NT2/D1 (cell line): ENCODE measurements at places on chromosomes 3 and 15.

DNA sequence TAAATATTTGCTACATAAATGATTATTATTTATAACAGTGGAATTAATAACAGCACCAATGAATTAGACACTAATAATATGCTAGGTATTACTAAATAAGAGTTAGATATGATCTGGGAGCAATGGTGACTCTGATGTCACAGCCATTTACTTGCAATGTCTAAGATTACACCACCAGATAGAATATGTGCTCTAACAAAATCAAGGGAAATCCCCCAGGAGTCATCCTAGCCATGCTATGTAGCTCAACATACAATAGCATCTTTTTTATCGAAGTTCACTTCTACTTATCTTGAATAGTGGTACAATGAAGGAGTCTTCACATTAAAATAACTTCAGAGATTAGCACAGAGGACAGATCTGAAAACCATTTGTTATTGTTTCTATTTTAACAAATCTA, 154.0 kb downstream of the FMN1 start:
- no peak for DNase-seq

DNA sequence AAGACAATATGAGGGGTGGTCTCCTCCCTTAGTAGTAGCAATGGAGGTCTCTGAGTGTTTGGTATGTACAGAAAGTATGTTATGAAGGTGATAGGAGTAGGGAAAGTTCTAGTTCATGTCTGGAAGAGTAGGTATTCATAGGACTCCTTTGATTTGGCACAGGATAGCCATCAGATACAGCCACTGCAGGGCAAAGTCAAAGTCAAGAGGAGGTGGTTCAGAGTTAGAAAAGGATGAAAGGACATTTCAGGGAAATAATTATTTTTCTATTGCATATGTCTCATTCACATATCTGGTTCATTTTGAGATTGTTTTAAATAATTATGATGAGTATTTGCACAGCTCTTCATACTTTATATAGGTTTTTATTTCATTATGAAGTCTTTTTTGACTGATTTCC, 381.1 kb downstream of the MFSD1 start:
- no peak for DNase-seq

DNA sequence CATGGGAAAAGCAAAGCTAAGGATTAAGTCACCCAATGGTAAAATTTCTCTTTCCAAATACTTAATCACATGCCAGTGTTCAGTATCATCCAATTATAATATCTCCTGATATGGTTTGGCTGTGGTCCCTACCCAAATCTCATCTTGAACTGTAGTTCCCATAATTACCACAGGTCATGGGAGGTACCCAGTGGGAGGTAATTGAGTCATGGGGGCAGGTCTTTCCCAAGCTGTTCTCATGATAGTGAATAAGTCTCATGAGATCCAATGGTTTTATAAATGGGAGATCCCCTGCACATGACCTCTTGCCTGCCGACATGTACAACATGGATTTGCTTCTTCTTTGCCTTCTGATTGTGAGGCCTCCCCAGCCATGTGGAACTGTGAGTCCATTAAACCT, 26.1 kb upstream of the NMB start:
- DNase-seq: no peak

DNA sequence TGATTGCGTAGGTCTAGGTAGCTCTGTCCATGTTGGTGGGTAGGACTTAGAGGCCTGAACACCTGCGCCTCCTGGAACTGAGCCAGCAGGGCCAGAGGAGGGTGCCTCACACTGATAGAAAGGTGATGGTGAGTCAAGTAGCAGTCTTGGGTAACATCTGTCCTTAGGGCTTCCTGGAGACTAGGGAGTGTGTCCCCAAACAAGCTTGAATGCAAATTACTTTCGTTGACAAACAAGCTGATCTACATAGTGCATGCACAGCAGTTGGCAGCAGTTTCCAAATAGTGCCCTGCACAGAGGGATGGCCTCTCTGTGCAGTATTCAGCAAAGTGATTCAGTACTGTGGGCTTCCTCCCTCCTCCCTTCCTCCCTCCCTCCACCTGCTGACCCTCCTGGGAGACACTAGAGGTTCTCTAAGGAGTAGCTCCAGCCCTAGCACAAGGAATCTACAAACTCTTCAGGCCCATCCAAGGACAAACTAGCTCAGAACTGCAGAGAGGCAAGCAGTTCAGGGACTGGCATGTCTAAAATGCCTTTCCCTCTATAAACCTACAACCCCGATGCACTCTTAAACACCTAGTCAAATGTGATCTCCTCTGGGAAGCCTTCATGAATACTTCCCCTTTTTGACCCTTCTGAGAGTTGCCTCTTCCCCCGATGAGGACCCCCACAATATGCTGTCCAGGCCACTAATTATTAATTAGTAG, 61.0 kb downstream of the TLE3 start:
- no peak for DNase-seq

- no peak for DNase-seq
These were observed 3.9 kb upstream of the TGM4 start for GRCh38 chr3:44870375-44871061.

GRCh38 chr15:85374831-85375230, 5.6 kb upstream of the AKAP13 start:
- no peak for DNase-seq

GRCh38 chr15:63221346-63221745, 31.9 kb downstream of the RAB8B start:
- DNase-seq: no peak

DNA sequence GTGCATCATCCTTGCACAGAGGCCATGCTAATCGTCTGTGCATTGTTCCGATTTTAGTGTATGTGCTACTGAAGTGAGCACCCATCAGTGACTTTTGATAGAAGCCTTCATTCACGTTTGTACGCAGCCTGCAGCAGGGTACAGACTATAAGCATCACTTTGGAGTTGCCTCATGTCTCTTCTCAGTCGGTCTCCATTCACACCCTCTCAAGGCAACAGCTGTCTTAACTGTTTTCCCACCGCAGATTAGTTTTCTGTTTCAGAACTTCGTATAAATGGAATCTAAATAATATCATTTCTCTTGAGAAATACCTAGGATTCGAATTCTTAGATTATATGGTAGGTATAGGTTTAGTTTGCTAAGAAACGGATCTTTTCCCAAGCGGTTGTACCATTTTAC, 143.2 kb downstream of the KLHL25 start:
- DNase-seq: no peak

DNA sequence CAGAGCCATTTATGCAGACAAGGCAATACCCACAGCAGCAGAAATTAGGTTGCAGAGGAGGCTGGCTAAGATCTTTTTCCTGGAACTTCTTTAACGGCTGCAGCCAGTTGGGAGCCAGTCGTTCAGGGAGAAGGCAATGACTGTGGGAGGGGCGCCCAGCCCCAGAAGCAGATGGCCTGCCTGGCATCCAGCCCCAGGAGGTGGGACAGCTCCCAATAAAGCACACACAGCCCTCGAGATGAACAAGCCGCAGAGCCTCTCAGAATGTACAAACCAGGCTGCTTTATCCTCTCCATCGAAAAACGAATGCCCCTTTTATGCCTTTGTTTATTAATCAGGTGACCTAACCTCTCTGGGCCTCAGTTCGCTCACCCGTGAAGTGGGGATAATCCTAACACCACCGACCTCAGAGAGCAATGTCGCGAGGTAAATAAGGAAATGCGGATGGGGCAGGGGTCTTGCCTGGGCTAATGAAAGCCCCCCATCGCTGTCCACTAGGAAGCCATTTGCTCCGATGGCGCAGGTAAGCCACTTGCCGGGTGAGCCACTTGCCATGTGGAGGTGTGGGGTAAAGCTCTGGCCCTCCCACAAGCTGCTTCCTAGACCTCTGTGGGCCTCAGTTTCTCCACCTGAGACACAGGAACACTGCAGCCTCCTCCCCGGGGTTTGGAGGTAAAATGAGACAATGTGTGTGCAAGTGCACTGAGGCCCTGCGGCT, 35.8 kb downstream of the MGLL start:
- DNase-seq: no peak

DNA sequence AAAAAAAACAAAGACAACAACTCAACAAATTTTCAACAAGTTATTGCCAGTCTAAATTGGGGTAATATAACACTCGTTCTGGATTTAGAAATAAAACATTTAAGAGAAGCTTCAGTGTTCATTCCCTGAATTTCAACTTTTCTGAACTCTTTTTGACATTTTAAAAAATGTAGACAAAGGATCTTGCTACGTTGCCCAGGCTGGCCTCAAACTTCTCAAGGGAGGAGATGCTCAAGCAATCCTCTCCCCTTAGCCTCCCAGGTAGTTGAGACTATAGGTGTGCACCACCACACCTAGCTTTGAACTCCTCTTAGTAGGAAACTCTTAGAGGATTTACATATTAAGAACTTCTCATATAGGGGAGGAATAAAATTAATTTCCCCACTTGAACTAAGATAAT, 91.9 kb downstream of the AKAP13 start:
- DNase-seq: no peak

DNA sequence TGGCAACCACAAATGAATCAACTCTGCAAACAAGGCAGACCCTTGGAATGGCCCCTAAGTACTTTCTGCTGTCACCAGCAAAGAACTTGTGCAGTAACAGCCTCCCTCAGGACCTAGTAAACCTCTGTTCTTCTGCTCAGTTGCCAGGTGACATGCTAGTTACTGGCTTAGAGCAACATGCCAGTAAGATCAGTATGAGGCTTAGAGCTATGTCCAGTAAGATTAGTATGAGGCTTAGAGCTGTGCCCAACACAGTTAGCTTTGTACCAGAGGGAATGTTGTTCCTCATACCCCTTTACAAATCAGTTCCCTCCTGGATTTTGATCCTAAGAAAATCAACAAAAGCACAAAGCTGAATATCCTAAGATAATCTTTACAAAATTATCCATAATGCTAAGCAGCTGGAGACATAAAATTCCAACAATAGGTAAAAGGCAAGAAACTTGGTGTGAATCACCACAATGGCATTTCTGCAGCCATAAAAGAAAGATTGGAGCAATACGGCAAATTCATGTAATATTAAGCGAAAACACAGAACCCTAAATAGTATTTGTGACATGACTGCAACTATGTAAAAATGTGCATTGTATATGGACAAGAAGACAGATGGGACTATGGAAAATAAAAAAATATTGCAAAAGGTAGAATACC, 107.3 kb upstream of the LPP start:
- DNase-seq: no peak

DNA sequence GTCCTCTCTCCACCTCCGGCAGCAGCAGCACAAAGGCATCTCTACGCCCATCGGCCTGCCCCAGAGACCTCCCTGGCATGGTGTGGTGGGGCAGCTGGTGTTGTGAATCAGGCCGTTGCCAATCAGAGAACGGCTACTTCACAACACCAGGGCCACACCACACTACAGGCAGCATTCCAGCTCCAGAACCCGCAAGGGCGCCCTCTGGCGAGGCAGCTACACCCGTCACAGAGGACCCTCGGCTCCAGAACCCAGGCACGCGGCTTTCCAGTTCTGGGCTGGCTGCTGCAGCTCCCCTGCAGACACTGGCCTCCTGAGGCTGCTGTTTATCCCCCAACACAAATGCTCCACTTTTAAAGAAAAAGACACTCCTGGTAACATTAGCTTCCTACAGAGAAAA, 127.5 kb upstream of the TOPAZ1 start:
- peak; percentile 48 for DNase-seq

DNA sequence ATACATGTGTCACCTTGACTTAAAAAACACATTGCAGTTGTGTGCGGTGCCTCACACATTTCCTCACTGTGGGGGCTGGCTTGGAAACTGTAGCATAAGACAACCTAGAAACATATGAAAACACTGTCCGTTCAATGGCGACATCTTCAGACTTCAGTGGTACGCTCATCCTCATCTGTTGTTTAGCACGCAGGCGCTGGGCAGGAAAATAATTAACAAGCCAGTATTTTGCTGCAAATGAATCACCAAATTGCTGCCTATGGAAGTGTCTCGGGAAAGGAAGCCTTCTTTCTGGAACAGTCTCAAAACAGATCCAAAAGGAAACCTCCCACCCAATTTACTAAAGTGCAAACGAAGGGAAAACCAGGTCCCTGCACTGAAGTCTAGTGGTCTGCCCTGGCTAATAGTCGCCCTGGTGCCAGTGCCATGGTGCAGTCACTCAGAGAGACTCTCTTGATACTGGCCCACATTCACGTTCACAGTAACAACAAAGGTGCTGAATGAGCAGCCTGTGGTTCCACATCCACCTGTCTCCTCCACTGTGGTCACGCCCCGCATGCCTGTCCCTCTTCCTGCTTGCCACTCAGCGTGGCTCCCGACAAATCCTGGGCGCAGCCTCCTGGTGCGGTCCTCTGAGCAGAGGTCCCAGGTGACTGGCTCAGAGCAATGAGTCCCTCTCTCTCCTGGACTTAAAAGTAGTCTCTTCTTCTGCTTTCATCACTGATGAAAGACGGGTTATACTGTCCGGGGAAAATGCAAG, 35.6 kb upstream of the MUC13 start:
- DNase-seq: no peak

DNA sequence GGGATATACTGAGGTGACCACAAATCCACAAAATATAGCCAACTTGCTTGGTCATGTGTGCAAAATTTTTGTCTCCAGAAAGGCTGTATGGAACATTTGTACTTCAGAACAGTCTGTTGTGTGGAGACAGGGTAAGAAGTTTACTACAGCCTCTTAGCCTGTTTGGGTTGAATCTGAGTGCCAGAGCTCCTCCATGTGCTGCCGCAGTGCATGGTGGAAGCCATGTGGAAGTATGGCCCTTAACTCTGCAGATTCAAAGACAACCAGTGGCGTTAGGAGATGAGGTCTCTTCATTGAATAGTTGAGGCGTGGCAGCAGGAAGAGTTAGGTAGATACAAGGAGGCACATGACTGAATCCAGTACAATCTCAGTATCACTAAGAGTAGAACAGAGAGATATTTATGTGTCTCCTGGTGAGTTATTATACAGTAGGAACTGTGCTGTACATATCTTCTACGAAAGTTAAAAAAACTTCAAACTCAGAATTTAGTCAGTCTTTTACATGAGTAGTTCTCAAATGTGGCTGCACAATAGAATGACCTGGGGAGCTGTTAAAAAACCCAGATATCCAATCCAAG, 9.4 kb downstream of the EIF2A start:
- no peak for DNase-seq

- no peak for DNase-seq
These were observed 28.0 kb upstream of the VGLL4 start for GRCh38 chr3:11671648-11672100.

GRCh38 chr15:33360886-33361285, 50.1 kb downstream of the RYR3 start:
- no peak for DNase-seq

DNA sequence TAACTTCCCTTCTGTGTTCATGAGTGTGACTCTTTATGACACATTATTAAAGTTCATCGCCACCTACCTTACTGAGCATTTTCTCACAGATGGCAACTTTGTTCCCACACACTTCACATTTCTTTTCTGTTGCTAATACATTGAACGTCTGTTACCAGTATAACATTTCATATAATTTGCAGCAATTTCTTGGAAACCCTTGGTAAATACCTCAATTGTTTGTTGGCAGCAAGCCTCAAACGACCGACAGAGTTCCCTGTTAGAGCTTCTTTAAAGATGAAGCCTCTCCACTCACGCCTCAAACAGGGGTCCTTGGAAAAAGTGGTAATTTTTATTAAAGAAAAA, 3.2 kb upstream of the CHSY1 start:
- DNase-seq: no peak

- no peak for DNase-seq
These were observed 45.4 kb downstream of the IGF2BP2 start for GRCh38 chr3:185779461-185779860.
